Activated naive CD8-positive, alpha-beta T cell treated with anti-CD3 and anti-CD28 coated beads for 36 hours (primary cell): ENCODE measurements at places on chromosomes 16 and 17. TPM values are rescaled to one million over a fixed set of nuclear protein-coding genes. Genes with fewer than 3 reads are reported as not detected.

The GOSR2 gene
- total RNA-seq: 46.2 TPM

The SCNN1B gene
- not detected for total RNA-seq

- no peak for DNase-seq
Measured at GRCh38 chr16:63192980-63193379, 1156.7 kb upstream of the CDH8 start.

DNA sequence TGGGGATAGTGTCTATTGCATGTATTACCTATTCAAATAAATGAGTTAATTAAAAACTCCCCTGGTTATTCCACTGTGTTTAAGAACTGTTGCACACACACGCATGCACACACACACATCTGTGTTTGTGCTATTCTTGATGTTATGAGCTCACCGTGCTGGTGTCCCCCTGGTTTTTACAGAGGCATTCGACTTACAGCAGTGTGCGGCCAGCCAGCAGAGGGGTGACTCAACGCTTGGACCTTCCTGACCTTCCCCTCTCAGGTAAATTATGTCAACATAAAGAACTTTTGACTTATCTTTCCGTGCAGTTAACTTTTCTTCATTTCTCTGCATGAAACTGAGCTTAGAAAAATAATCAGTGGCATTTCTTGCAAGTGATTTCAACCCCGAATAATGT, 214.0 kb downstream of the LGALS9B start:
- DNase-seq: no peak

DNA sequence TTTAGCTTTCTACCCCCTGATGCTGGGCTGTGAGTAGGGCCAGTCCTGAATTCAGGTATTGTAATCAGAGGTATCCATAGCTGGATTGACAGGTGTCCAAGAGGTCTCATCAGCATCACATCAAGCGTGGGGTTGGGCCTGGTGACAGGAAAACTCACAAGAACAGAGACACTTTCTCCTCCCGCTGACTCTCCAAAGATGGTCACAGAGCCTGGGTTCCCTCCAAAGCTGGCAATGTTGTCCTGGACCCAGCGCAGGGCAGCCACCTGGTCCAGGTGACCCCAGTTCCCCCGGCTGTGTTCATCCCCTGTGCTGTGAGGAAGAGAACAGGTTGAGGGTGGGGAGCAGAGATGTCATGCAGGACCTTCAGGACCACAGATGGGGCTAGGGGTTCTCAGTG, 11.7 kb downstream of the CES1 start:
- no peak for DNase-seq

GRCh38 chr16:79665970-79666369, 65.4 kb upstream of the MAF start:
- DNase-seq: no peak

- no peak for DNase-seq
Measured at GRCh38 chr17:17847118-17847689, 10.4 kb upstream of the SREBF1 start.

DNA sequence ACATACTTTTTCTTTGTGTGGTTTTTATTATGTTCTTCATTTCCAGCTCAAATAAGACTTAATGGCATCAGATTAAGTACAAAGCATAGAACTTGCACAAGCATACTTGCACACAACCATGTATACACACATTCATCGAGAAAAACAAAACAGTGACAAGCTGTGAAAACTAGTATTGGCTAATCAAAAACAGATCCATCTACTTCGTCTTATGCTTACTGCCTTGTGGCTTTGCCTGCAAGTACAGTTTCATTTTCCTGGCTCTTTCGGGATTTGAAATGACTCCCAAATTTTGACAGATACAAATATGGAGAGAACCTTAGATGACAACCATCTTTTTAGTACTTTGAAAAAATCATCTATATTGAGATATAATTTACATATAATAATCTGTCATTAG, 338.3 kb downstream of the BCAS3 start:
- DNase-seq: no peak

DNA sequence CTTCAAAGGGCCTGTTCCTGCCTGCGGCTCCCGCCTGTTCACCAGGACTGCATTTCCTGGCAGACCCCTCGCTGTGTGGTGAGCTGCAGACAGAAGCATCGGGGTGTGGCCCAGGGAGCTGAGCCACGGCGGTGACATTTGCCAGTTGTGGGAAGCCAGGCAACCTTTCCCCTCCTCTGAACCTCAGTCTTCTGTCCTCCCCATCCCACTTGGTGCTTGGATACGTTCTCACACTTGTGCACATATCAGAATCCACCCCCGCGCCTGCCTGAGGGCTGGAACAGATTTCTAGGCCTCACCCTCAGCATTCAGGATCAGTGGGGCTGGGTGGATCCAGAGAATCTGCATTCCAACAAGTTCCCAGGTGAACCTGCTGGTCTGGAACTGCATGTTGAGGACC, 63.5 kb downstream of the CRISPLD2 start:
- DNase-seq: no peak

- no peak for DNase-seq
Measured at GRCh38 chr17:65190467-65191097, 53.4 kb downstream of the RGS9 start.

GRCh38 chr16:88688013-88688778, 1.9 kb upstream of the SNAI3 start:
- no peak for DNase-seq
